ENCODE measurements at places on chromosomes 16 and 17. TPM values are rescaled to one million over a fixed set of nuclear protein-coding genes. Genes with fewer than 3 reads are reported as not detected.

Gene CISD3
- total RNA-seq, result 9.0 TPM

Gene SRL
- total RNA-seq, result 0.14 TPM

Gene KCNJ12
- total RNA-seq, result 0.67 TPM

Gene SLC2A4
- total RNA-seq, result 10.6 TPM

Gene KRTAP4-5
- not detected for total RNA-seq

Gene DOC2B
- total RNA-seq, result 1.0 TPM

Gene OR1A1
- not detected for total RNA-seq

Gene CCL8
- not detected for total RNA-seq

Gene PLSCR3
- 2.8 TPM for total RNA-seq

Gene RND2
- total RNA-seq, result 2.8 TPM

Gene OTOP2
- total RNA-seq, result not detected

Gene TNS4
- total RNA-seq, result 0.08 TPM

Gene NKD1
- 3.5 TPM for total RNA-seq

Gene WFDC1
- total RNA-seq, result 1.5 TPM

Gene CDRT15L2
- total RNA-seq, result not detected

Gene KRTAP3-2
- not detected for total RNA-seq

Gene TBX4
- not detected for total RNA-seq

Gene CA5A
- total RNA-seq, result 12.3 TPM

Gene MT1E
- total RNA-seq, result 1,831 TPM

Gene STAC2
- total RNA-seq, result not detected

Gene GGA3
- total RNA-seq, result 8.8 TPM

Gene RAB11FIP4
- 3.1 TPM for total RNA-seq

Gene SLC35G6
- not detected for total RNA-seq

Gene FNDC8
- not detected for total RNA-seq

Gene MT1G
- 2,353 TPM for total RNA-seq

Gene MMP2
- total RNA-seq, result 4.6 TPM

Gene RECQL5
- total RNA-seq, result 15.1 TPM

Gene PRDM7
- total RNA-seq, result not detected

Gene WWP2
- total RNA-seq, result 22.7 TPM

Gene SCGB1C2
- total RNA-seq, result not detected

Gene COG7
- total RNA-seq, result 7.7 TPM

Gene OR1F1
- total RNA-seq, result not detected

Gene RNF222
- not detected for total RNA-seq

Gene OTOP3
- total RNA-seq, result not detected

Gene CD300H
- total RNA-seq, result not detected

Gene CNGB1
- total RNA-seq, result under 0.01 TPM

Gene TLCD3A
- 1.3 TPM for total RNA-seq

Gene HCRT
- total RNA-seq, result not detected

Gene SEBOX
- total RNA-seq, result 0.59 TPM

Gene PRKCA
- total RNA-seq, result 7.6 TPM

Gene HS3ST3A1
- 6.5 TPM for total RNA-seq

Gene BCL6B
- total RNA-seq, result 5.7 TPM

Gene VPS4A
- total RNA-seq, result 13.3 TPM

Gene SLC5A10
- total RNA-seq, result 0.17 TPM

Gene ANKRD11
- total RNA-seq, result 55.1 TPM

Gene KRTAP2-3
- not detected for total RNA-seq

Gene LAT
- total RNA-seq, result 1.3 TPM

Gene ANKRD40CL
- total RNA-seq, result not detected

Gene MRPL10
- total RNA-seq, result 10.2 TPM

Gene CAPNS2
- total RNA-seq, result 0.42 TPM

Gene NACA2
- total RNA-seq, result not detected

Gene MEFV
- total RNA-seq, result 3.3 TPM

Gene KRTAP1-1
- total RNA-seq, result not detected

Gene MEIOB
- not detected for total RNA-seq

Gene SAP30BP
- total RNA-seq, result 32.5 TPM

Gene IL21R
- total RNA-seq, result 0.42 TPM
